DMS53 (cell line): ENCODE measurements at places on chromosomes 3 and 15.

DNA sequence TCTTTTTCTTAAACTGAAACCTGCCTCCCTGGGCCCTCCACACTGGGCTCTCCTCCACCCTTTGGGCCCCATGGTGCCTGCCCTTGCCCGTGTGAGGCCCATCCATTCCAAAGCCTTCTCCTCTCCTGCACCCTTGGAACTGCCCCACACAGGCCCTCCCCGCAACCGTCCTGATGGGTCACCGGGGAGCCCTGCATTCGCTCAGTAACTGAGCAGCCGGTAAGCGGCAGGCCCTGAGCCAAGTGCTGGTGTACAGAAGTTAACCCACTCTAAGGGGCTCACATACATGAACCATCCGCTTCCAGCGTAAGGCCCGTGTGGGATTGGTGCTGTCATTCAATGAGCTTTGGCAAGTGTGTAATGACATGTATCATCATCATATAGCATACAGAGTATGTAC is 5.4 kb upstream of the LRRC15 start:
- no peak for DNase-seq

DNA sequence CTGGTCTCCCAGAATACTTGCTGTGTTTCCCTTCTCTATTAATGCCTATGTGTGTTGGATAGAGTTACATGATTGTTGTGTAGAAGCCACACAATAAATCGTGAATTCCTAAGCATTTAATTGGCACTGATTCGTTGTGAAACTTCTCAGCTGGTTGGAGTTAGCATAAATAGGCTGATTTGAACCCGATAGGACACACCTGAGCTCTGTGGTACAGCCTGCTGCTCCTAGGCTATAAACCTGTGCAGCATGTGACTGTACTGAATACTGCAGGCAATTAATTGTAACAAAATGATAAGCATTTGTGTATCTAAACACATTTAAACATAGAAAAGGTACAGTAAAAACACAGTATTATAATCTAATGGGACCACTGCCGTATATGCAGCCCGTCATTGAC is 4.9 kb downstream of the ACAD11 start:
- no peak for DNase-seq

DNA sequence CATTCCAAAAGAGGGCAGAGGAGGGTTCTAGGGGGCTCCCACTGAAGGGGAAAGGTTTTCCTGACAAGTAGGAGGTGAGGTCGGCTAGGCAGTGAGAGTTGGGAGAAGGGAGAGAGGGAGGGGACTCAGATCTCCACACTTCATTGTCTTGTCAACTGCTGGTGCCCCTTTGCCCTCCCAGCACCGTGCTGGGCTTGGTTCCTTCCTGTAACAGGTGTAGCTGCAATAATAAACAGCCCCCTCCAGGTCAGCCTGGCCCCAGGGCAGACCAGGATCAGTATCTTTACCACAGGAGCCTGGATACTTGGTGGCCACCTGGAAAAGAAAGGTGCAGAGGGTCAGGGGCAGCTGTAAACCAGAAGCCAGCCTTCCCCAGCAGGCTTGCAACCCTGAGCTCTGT is 2.9 kb upstream of the KCTD6 start:
- DNase-seq = no peak

DNA sequence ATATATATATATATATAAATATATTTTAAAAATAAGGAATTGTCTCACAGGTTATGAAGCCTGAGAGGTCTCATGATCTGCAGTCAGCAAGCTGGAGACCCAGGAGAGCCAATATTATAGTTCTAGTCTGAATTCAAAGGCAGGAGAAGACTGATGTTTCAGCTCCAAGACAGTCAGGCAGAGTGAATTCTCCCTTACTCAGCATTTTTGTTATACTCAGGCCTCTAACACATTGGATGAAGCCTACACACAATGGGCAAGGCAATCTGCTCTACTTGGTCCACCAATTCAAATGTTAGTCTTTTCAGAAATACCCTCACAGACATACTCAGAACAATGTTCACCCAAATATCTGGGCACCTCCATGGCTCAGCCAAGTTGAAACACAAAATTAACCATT is 157.2 kb downstream of the GOLIM4 start:
- DNase-seq = no peak
